IgD-negative memory B cell (primary cell): ENCODE measurements at places on chromosomes 16 and 17. TPM values are rescaled to one million over a fixed set of nuclear protein-coding genes. Genes with fewer than 3 reads are reported as not detected.

EPX gene
- not detected for polyA plus RNA-seq

KRTAP4-4 gene
- polyA plus RNA-seq = not detected

GINS3 gene
- 1.5 TPM for polyA plus RNA-seq

C17orf107 gene
- polyA plus RNA-seq = 1.0 TPM
